Stimulated activated CD4-positive, alpha-beta T cell treated with anti-CD3 and anti-CD28 coated beads, Interleukin-15, amount 100 ng/mL, for 48 hours (primary cell): ENCODE measurements at places on chromosomes 13 and 19.
A peak's percentile ranks its signal among the peaks of the same experiment; 100 is the strongest.

DNA sequence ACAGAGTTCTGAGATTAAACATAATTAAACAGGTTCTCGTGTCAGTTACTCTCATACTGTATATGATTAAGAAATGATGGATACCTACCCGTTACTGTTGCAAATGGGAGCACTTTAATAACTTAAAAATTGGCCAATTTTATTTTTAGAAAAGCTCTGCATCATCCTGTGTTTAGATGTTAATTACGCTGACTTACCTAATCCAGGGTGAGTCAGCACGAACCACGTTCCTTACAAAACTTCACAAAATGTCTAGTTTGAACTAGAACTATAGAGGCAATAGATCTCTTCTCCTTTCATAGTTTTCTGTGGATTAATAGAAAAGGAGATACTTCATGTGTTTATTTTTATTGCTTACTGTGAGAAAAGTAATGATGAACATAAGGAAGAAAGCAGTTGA is 363.9 kb downstream of the MYO16 start:
- DNase-seq, result no peak

GRCh38 chr13:39038569-39039030 is 344 bp downstream of the NHLRC3 start:
- peak; percentile 49 for DNase-seq

DNA sequence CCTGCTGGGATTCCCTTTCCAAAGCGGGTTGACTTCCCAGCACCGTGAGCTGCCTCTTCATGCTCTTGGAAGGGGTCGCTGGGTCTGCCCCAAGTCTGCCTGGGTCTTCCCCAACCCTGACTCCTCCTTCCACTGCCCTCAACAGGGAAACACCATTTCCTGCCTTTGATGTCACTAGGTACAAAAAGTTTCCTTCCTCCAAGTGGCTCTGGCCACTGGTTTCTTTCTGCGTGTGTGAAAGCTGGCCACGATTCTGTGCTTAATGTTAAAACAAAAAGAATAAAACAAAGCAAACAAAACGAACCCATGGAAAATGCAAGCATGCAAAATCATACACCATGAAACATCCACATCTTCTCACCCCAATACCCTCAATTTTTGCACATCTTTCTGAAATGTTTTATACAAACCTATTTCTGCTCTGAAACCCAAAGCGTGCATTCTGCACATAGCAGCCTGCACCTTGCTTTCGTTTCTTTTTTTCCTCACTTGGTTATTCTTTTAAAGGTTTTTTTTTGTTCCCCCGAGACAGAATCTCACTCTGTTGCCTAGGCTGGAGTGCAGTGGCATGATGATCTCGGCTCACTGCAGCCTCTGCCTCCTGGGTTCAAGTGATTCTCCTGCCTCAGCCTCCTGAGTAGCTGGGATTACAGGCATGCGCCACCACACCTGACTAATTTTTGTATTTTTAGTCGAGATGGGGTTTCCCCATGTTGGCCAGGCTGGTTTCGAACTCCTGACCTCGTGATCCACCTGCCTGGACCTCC is 12.5 kb upstream of the TNFSF9 start:
- no peak for DNase-seq

DNA sequence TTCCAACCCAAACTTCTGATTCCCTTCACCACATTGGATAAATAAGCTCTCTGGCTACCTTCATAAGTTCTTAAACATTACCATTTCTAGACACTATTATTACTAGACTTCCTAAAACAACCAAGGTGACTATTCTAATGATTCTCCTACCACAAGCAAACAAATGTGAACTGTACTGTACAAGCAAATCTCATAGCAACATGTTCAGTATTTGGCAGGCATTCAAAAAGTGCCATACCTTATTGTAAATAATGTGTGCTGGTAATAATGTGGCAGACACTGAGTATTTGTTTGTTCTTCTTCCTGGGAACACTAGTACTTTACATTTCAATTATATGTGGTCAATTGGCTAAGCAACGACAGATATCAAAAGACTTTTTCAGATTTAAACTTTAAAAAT is 986.0 kb upstream of the SPRY2 start:
- DNase-seq, result no peak

DNA sequence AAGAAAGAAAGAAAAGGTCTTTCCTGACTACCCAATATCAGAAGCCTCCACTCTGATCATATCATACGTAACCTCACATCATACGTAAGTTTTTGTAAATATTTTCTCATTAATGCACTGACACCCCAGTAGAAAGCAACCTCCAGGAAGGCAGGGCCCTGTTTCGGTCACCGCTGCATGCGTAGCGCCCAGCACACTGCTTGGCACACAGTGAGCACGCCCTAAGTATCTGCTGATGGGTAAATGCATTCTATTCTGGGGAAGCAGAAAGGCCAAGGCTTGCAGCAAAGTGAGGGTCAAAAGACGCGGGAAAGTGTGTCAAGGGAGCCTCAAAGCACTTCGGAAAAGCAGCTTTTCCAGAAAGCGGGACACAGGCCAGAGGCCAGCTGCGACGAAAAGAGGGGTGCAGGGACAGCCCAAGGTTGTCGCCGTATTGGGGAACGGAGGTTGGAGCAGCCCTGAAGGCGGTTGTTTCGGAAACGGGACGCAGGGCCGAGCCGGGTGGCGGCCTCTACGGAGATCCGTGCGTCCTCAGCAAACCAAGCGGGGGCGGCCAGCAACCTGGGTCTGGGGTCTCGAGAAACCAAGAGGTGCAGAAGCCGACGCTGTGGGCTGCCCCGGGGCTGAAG is 463 bp downstream of the SUGP1 start:
- no peak for DNase-seq

GRCh38 chr13:101327871-101328270 is 88.4 kb downstream of the NALCN start:
- DNase-seq, result no peak

DNA sequence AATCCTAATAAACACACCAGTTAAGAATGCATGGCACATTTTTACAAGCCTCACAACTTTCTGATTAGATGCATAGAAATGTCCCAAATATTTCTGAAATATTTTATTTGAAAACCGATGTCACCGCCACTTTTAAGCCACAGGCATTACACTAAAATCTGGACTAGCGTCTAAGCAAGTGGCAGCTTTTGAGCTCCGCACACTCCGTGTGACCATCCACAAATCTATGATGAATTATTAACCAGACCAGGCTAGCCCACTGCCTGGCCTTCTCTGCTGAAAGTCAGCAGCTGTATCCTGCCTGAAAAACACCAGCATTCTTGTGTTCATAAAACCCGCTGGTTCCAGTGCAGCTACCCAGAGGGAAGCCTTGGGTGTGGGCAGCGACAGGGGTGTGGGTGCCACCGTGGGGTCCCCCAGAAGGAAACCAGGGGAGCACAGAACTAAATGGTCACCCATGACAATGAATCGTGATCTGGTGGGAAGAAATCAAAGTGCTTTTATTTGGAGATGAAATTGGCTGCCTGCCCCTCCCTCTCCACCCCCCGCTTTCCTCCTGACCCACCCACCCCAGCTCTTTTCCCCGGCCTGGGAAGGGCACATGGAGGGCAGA is 13.8 kb downstream of the RASA3 start:
- DNase-seq, result no peak

GRCh38 chr13:82947191-82947621 is 935.1 kb downstream of the SLITRK1 start:
- no peak for DNase-seq

DNA sequence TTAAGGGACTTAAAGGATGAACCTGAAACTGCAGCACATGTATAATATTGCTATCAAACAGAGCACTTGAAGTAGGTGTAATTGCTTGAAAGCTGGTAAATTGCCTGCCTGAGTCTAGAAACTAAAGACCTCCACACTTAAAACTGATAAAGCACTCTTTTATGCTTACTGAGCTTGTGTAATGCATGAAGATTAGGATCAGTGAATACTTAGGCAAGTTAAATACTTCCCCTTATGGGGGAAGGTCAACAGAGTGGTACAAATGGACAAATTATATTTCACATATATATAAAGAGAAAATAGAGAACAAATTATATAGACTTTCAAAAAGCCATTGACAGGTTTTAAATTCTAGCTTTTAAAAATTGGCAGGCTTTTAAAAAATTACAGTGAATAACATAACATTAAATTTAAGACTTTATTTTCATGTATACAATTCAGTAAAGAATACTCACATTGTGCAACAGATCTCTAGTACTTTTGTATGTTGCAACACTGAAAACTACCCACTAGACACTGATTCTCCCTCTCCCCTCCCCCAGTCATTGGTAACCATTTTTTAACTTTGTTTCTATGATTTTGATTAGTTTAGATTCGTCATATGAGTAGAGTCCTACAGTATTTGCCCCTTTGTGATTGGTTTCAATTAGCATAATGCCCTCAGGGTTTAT is 23.9 kb downstream of the PIBF1 start:
- DNase-seq, result no peak

- no peak for DNase-seq
Measured at GRCh38 chr13:111456452-111457230, 136.2 kb downstream of the TEX29 start.
